Right hindlimb (tissue), 1 donor: ENCODE measurements at places on chromosomes 5 and 9.

GRCh38 chr9:121945281-121945680 is 147.8 kb downstream of the TTLL11 start:
- DNase-seq, result no peak

DNA sequence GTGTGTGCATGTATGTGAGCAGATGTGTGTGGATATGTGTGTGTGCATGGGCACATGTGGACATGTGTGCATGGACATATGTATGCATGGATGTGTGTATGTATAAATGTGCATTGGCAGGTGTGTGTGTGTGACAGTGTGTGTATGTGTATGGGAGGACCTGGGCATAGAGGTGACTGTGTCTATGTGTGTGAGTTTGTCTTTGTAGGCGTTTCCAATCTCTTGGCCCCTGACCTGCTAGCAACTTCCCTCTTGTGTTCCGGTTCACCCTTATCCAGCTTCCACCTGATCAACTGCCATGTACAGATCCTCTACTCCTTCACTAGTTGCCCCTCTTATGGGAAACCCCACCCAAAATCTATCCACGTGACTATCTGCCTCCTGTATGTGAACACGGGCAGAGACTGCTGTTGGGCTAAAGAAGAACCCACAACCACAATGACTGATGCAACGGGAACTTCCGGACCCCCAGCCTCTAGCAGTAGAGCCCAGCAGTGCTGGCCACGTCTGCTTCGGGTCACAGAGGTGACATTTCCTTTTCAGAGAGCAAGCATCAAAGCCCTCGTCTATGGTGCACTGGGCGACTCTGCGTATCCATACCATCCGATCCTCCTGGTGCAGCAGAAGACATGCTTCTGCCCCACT is 24.9 kb upstream of the GADD45G start:
- no peak for DNase-seq

DNA sequence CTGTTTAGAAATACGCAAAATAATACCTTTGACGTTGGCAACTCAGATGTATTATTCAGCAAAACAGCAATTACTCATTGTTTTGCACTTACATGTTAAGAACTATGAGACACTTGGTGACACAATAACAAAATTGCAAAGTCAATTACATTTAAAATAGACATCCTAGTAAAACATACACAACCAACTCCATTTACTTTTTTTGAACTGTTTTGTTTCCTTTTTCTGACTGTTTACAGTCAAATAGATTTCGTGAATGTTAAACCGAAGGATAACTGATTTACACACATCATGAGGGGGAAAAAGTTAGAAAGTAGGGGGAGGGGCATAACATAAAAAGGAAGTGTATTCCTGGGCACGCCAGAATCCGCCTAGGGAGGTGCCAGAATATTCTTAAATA is 220.1 kb downstream of the MEF2C start:
- DNase-seq, result no peak

GRCh38 chr9:36037549-36038122 is 923 bp downstream of the RECK start:
- no peak for DNase-seq

- no peak for DNase-seq
Measured at GRCh38 chr5:122909470-122910100, 64.2 kb downstream of the SNX24 start.

GRCh38 chr5:96582343-96582742 is 79.8 kb upstream of the CAST start:
- peak; percentile 35 for DNase-seq

- DNase-seq, result no peak
Measured at GRCh38 chr9:38000735-38001134, 68.3 kb downstream of the SHB start.

DNA sequence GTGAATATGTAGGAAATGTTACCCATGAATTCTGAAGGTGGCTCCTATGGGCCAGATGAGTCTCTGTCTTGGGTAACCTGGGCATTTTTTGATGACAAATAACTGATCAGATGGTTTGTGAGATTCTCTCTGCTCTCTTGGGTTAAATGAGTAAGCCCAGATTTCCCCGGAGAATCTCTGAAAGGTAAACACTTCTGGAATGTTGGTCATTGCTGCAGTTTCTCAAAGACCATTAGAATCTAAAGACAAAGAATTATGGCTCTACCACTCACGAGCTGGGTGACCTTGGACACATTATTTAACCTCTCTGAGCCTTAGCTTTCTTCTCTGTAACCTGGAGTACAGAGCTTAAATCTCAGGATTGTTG is 191.2 kb downstream of the DAB2IP start:
- no peak for DNase-seq

GRCh38 chr9:111975709-111976108 is 79.1 kb downstream of the UGCG start:
- no peak for DNase-seq

- DNase-seq, result no peak
Measured at GRCh38 chr5:112062181-112062580, 305.2 kb upstream of the NREP start.

GRCh38 chr5:125602184-125602583 is 821.0 kb upstream of the GRAMD2B start:
- DNase-seq, result no peak

DNA sequence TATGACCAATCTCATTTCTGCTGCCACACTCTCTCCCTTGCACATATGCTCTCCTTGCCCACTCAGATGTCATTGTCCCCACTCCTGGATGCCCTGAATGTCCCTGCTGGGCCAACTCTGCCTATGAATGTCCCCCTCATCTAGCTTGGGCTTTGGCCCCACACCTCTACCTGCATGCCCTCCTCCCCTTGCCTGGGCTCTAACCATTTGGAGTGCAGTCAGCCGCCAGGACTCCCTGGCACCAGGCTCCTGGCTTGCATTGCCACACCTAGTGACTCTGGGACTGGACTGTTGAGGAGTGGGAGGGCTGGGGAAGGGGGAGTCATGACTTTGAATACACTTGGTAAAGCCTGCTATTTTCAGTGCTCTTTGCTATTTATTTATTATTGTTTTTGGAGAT is 41.6 kb upstream of the POMT1 start:
- no peak for DNase-seq

- no peak for DNase-seq
Measured at GRCh38 chr5:57862471-57862911, 379.9 kb upstream of the ACTBL2 start.

DNA sequence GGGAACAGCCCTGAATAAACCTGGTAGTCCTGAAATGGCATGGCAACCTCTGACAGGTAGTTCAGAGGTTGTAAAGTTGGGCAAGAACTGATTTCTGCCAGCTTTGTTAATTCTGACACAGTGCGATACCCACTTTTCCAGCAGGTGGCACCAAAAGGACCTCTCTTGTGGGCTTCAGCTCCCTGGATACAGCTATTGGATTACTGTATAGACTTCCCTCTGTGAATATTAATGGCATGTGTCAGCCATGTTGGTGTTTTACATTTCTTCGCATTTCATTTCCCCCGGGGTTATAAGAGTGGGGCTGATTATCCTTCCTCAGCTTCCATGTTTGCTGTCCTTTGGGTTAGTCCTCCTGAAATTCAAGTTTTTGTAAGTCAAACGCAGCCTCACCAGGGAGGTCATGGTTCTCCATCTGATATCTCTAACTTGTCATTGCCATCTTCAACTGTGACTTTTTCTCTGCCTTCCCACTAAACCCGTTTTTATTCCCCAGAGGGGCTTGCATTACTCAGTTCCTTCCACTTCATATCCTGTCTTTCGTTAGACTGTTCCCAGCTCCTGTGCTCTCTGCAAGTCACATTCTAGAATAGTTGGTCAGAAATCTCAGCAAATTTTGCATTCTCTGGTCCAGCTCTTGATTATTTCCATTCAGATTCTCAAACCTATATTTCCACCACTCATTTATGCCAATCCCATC is 135.6 kb downstream of the LIFR start:
- DNase-seq, result peak; percentile 47

GRCh38 chr5:179319741-179320281 is 25.4 kb downstream of the ADAMTS2 start:
- peak; percentile 51 for DNase-seq

GRCh38 chr5:59299006-59299405 is 594.5 kb downstream of the PDE4D start:
- no peak for DNase-seq

GRCh38 chr5:140336388-140336787 is 10.0 kb downstream of the HBEGF start:
- peak; percentile 62 for DNase-seq

- DNase-seq, result no peak
Measured at GRCh38 chr5:64838376-64838775, 69.6 kb downstream of the CWC27 start.

DNA sequence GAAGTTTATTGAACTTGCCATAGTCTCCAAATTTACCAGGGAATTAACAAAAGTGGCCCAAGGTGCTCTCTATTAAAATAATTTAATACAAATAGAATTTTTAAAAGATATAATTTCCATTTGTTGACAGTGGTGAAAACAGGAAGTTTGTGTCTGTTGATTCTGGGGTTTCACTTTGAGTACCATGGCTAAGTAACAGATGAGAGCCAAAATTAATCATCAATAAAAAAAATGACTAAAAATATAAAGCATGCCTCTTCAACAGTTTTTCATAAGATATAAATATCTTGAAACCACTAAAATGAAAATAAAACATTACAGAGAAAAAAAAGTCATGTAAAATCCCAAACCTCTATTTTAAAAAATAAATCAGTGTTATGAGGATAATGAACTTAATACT is 49.8 kb downstream of the SGCD start:
- no peak for DNase-seq

- DNase-seq, result no peak
Measured at GRCh38 chr5:73242735-73243134, 69.7 kb downstream of the TMEM174 start.

DNA sequence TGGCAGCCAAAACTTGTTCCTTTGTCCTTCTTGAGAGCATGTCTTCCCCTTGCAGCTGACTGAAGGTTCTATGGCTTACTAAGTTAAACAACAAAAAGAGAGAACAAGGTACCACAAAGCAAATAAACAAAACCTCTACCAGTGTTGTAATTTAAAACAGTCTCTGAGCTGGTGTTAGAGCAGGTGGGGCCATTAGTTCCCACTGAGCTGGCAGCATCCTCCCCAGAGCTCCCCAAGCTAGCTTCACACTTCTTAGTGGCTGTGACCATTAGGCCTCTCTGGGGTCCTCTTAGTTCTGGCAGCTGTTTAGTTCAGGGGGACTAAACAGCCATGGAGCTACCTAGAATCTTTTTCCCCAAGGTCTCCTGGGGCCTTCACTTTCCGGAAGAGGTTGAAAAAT is 128.6 kb upstream of the ELL2 start:
- no peak for DNase-seq

DNA sequence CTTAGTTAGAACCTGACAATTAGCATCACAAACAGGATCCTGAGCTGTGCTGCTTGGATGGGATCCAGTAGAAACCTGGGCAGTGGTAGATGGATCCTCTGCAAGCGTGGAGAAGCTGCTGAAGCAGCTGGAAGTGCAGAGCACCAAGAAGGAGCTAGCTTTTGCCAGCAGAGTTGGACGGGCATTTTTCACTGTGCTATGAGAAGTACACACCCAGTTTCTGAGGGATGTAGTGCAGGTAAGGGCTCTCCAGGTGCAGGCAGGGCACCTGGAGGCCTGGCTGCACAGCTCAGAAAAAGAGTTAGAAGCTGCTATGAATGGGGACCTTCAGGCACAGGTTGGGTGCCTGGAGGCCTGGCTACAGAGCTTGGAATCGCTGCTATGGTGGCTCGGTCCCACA is 623.9 kb upstream of the NUDT12 start:
- no peak for DNase-seq

DNA sequence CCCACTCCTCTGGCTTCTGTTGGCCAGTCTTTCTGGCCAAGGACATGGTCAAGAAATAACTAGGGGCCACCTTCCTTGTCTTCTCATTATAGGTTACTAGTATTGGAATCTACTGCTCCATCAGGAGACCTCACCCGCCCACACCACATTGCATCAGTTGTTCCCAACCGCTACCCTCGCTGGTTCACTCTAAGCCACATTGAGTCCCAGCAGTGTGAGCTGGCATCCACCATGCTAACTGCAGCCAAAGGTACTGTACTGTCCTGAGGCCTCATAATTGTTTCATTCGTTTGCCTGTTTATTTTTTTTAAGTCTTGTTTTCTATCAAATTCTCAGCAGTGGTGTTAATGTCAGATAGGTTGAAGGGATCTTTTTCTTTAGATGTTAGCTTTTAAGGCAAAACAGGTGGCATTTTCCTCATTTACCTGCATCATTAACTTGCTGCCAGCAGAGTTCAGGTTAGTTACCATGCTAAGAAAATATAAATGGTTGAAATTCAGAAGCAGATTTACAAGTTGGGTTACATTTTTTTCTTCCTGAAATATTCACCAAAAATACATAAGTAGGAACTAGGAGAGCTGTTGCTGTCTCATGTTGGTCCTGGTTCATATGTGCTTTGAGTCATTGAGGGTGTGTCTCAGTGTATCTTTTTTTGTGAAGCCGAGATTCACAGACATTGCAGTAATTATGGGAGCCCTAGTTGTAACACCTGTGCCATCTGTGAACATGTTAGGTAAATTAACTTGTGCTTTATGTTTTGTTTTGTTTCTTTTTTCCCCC is 206.9 kb downstream of the ZSWIM6 start:
- DNase-seq, result no peak

GRCh38 chr9:94076557-94076956 is 7.7 kb upstream of the PTPDC1 start:
- no peak for DNase-seq

GRCh38 chr9:92138157-92138959 is 23.1 kb upstream of the SPTLC1 start:
- DNase-seq, result peak; percentile 73

DNA sequence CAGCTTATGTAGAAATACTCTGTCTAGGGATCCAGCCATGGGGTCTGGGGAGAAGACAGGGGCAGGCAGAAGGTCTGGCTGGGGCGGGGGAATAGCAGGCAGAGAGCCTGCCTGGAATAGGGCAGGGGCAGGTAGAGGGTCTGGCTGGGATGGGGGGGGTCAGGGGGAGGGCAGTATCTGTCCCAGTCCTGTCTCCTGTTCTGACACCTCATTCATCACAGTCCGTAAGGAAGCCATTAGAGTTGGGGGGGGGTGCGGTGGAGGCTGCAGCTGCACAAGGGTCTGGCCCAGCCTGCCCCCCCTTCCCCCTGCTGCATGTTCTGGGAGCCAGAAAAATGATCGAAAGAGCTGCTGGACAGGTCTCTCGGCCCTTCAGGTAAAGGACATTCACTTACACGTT is 32.6 kb downstream of the CNTFR start:
- peak; percentile 24 for DNase-seq

GRCh38 chr5:106185661-106186081 is 1485.1 kb downstream of the EFNA5 start:
- DNase-seq, result no peak

DNA sequence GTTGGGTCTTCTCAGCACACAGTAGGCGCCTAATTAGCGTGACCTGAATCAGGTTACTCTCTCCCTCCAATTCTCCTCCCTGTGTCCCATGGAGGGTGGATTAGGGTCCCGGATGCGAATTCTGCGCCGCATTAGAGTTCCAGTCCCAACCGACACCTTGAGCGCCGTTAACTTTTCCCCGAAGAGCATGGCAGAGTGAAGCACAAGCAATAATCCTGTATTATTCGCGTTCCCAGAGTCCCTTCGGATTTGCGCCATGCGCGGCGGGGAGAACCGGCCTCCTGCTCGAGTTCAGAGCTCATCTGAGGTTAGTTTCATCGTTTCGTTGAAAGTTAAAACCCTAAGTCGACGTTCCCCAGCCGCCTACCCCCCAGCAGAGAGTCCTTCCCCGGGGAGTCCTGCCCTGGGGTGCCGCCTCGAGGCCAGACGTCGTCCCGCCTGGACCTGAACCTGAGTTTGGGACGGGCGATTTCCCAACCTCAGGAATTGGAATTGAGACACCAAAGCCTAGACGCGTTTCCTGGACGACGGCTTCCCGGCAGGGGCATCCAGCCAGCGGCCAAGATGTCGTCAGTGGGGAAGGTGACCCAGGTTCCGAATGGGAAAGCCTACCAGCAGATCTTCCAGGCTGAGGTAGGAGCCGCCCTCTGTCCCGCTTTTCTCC is at the start of gene CCDC180:
CCDC180 (plus strand) TSS at position 160 of the 664 bp plus-strand sequence; CDS start at position 565, 405 bp downstream.
- peak; percentile 73 for DNase-seq
